ENCODE measurements at places on chromosomes 3 and 15. TPM values are rescaled to one million over a fixed set of nuclear protein-coding genes. Genes with fewer than 3 reads are reported as not detected.
A peak's percentile ranks its signal among the peaks of the same experiment; 100 is the strongest.

GRCh38 chr3:179796421-179796820 is 143.6 kb downstream of the USP13 start:
- no peaks in the 10 kb centered on the region for H3K27me3 ChIP-seq
- H3K36me3 ChIP-seq: no peaks in the 10 kb centered on the region
- no peak overlapping the region for H3K4me3 ChIP-seq

DNA sequence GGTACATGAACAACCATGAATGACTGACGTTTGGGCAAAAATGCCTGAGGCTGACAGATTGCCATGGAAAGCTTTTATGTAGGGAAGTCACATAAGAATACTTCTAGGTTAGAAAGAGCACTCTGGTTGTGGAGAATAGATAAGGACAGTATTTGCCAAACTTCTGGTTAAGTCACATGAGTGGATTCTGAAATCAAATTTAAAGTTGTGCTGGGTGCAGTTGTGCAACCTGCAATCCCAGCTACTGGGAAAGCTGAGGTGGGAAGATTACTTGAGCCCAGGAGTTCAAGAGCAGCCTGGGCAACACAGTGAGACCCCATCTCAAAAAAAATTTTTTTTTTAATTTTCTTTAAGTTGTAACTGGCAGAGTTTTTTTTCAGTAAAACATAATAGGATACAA is 7.2 kb upstream of the ZNF148 start:
- H3K27me3 ChIP-seq: no peaks in the 10 kb centered on the region
- H3K36me3 ChIP-seq: no peaks in the 10 kb centered on the region
- no peak overlapping the region for H3K27ac ChIP-seq
- H3K4me1 ChIP-seq: no peaks in the 10 kb centered on the region
- no peak overlapping the region for H3K4me3 ChIP-seq

GRCh38 chr3:46695177-46695961 is 1.9 kb upstream of the ALS2CL start:
- H3K4me1 ChIP-seq: no peaks in the 10 kb centered on the region
- H3K4me3 ChIP-seq: no peak overlapping the region
- H3K27ac ChIP-seq: peak overlapping the region; percentile 73

DNA sequence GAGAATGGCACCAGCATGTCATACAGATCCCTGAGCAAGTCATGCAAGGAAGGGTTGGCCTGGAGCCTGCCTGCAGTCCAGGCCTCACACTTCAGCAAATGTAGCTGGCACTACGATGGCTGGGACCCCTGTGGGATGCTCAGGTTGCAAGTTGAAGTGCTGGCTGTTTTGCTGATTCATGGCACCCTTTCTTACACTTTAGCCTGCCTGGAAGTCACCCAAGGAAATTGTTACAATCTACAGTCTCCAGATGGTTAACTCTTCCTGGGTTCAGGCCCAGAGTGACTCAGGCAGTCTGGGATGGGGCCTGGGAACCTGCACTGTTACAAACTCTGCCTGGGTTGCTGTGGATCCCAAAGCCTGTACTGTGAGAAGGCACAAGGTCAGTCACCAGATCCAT is 91.0 kb upstream of the SLC6A11 start:
- H3K27ac ChIP-seq: no peak overlapping the region
- no peak overlapping the region for H3K4me3 ChIP-seq
- no peak for DNase-seq
- H3K36me3 ChIP-seq: no peaks in the 10 kb centered on the region

GRCh38 chr3:134064081-134064480 is 34.4 kb upstream of the SLCO2A1 start:
- H3K4me3 ChIP-seq: no peak overlapping the region
- H3K27ac ChIP-seq: no peak overlapping the region
- no peaks in the 10 kb centered on the region for H3K36me3 ChIP-seq
- no peaks in the 10 kb centered on the region for H3K27me3 ChIP-seq
- no peaks in the 10 kb centered on the region for H3K4me1 ChIP-seq

- H3K36me3 ChIP-seq: no peaks in the 10 kb centered on the region
- DNase-seq: no peak
- H3K4me1 ChIP-seq: no peaks in the 10 kb centered on the region
- no peaks in the 10 kb centered on the region for H3K27me3 ChIP-seq
- H3K4me3 ChIP-seq: no peak overlapping the region
- peak overlapping the region; percentile 46 for H3K27ac ChIP-seq
Observed at GRCh38 chr3:188901126-188901525, 270.6 kb upstream of the TPRG1 start.

ACP3 gene
- polyA plus RNA-seq: not detected

IL17RE gene
- 14.5 TPM for polyA plus RNA-seq

RYR3 gene
- polyA plus RNA-seq: 0.88 TPM

BAHD1 gene
- polyA plus RNA-seq: 4.8 TPM

GRCh38 chr15:77775837-77776236 is 143.1 kb upstream of the LINGO1 start:
- no peaks in the 10 kb centered on the region for H3K4me1 ChIP-seq
- H3K27me3 ChIP-seq: no peaks in the 10 kb centered on the region
- H3K36me3 ChIP-seq: no peaks in the 10 kb centered on the region
- no peak for DNase-seq
- no peak overlapping the region for H3K27ac ChIP-seq

DNA sequence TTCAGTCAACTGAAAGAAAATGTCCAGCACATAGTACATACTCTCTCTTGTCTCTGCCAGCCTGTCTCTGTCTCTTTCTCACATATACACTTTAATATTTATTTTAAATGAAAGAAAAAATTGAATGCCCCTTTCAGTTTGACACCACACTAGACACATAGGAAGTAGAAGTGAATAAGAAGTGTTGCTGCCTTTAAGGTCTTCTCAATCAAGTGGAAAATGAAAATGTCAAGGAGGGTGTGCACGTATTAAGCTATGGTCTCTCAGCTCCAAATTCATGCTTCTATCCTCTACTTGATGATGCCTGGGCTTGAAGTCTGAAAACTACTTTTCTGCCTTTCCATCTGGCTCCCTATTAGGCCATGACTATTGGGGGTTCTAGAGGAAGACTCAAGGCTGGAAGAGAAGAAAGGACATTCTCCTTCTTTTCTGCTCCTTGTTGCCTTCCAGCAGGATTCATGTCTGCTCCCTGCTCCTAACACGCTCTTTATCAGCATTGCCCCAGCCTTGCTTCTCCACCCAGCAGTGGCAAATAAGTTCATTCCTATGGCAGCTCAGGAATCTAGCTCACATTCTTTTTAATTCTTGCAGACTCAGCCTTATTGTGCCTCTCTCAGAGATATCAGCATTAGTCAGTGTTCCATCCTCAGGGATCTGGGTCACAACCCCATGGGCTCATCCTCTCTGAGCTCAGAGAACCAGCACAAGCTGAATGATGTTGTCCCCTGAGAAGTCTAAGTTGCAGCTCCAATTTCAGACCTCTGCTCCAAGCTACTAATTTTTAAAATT is 609.1 kb upstream of the GRM7 start:
- no peak overlapping the region for H3K27ac ChIP-seq
- no peaks in the 10 kb centered on the region for H3K27me3 ChIP-seq
- H3K4me1 ChIP-seq: no peaks in the 10 kb centered on the region
- no peak for DNase-seq

DNA sequence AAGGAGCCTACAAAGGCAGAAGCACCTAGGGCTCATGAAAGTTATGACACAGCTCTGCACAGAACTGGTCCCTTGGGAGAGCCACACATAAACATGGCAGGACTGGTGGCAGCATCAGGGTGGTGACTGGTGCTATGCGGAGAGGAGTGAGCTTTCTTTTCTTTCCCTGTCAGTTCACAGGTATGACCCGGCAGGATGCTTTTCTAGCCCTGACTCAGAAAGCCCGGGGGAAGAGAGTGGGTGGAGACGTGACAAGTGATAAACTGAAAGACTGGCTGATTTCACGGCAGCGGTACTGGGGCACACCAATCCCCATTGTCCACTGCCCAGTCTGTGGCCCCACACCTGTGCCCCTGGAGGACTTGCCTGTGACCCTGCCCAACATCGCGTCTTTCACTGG is 103.0 kb downstream of the LARS2 start:
- no peak overlapping the region for H3K4me3 ChIP-seq
- H3K27ac ChIP-seq: no peak overlapping the region
- no peaks in the 10 kb centered on the region for H3K27me3 ChIP-seq
- peaks cover 6% of the 10 kb centered on the region for H3K36me3 ChIP-seq
- no peaks in the 10 kb centered on the region for H3K4me1 ChIP-seq

DNA sequence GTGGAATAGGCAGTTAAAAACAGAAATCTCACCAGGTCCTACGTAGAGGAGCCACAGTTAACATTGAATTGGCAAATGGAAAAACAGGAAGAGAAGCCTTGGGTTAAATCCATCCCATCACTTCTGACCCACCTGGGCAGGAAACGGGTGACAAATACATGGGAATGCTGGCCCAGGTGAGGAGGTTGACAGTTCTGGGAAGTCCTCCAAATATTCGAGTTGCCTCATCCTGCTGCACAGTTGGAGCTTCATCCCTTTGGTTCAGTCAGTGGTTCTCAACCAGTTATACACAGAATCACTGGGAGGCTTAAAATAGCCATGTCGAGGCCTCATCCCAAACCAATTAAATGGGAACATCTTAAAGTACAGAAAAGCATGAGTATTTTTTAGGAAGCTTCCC is 5.3 kb downstream of the MYZAP start:
- no peak overlapping the region for H3K4me3 ChIP-seq
- no peaks in the 10 kb centered on the region for H3K27me3 ChIP-seq
- H3K36me3 ChIP-seq: no peaks in the 10 kb centered on the region
- H3K4me1 ChIP-seq: no peaks in the 10 kb centered on the region

ARL14 gene
- 1.3 TPM for polyA plus RNA-seq
